CD4-positive, alpha-beta T cell treated with Interleukin-4 for 1 hour (primary cell): ENCODE measurements at places on chromosomes 1 and 21.

- no peak for DNase-seq
Observed at GRCh38 chr1:165342587-165342986, 13.9 kb downstream of the LMX1A start.

DNA sequence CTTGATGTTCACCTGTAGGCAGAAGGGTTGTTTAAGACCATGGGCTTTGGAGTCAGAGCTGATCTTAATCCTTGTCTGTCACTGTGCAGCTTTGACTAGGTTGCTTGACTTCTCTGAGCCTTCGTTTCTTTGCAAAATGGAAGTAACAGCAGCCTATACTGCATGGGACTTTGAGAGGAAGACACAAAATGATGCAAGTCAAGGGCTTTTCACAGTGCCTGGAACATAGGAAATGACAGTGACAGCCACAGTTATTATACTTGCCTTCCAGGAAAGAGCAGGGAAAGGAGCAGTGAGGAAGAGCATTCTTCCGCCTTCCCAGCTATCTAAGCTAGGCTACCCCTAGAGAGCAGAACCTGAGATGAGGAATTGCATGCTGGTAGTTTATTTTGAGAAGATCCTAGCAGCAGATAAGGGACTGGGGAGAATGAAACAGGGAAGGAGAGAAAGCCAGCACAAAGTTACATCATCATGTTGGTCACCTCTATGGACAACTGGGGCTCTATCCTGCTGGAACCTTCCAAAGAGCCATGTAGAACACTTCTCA lies 3.1 kb downstream of the CSF3R start:
- no peak for DNase-seq

GRCh38 chr21:38236232-38236631 lies 20.6 kb upstream of the KCNJ15 start:
- DNase-seq: no peak

DNA sequence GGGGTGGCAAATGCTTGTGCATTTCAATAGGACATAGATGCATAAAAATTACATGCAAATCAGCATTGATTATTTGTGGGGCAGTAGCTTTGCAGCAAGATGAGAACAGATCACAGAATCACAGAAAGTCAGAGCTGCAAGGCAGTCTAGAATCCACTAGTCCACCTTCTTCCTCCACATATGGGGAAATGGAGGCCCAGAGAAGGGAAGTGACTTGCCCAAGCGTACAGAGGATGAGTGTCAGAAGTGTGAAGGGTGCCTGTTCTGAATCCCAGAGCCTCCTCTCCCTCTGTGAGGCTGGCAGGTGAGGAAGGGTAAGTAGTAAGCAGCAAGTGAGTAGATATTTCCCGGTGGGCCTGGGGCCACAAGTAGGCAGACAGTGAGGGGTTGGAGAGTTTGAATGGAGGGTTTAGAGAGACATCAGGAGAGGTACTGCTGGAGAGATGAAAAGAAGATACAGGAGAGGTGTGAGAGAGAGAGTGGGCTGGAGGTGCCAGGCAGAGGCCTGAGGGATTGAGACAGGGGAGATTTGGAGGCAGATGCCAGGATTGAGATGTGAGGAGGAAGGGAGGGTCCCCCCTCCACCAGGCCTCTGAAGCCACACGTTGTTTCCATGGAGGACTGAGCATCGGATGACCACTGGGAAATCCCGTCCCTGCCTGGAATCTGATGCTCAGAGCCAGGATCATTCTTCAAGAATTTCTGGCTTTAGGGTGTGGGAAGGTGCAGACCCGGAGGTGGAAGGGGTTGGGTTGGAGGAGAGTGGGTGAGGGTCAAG lies 4.8 kb upstream of the MYOG start:
- no peak for DNase-seq

DNA sequence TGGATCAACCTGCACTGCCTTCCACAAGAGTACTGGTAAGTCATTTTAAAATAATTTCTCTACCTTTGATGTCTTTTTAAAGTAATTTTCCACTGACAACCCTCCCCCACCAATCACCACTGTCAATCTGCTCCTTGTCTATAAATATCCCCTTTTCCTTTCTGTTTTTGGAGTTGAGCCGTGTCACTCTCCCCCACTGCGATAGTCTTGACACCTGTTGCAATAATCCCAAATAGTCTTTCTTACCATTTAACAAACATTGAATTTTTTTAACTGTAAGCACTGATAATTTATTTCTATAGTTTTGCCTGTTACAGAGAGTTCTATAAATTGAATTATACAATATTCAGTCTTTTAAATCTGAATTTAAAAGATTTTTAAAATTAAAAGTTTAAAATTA lies 420.9 kb downstream of the COL11A1 start:
- no peak for DNase-seq

DNA sequence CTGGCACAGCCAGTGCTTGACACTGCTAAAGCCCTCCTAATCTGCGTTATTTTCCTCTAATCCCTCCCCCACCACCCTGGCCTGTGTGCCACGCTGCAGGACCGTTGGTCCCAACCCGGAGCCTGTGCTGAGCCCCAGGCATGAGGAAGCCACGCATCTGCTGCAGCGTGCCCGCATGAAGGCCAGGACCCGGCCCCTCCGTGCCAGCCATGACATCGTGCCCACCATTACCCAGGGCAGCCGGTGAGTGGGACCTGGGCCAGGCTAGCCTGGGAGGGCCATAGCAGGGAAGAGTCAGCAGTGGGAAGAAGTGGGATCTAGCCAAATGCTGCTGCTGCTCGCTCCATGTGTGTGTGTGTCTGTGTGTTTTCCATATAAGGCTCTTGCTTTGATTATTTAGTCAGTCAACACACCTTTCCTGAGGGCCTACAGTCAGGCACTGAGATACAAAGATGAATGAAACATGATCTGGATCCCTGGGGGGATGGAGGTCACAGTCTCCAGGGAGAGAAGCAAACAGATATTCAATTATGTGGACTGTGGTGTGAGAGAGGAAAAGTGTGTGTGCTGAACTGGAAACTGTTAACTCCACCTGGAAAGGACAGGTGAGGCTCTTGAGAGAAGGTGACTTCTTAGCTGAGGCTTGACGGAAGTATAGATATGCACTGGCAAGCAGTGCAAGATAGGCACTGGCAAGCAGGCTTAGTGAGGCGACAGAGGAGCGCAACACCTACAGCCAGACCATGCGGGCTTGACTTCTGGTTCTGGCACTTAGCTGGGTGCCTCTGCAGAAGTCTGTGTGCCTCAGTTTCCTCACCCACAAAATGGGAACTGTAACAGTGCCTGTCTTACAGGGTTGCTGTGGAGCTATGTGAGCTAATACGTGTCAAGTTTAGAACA lies 15.9 kb downstream of the KIAA1614 start:
- no peak for DNase-seq

DNA sequence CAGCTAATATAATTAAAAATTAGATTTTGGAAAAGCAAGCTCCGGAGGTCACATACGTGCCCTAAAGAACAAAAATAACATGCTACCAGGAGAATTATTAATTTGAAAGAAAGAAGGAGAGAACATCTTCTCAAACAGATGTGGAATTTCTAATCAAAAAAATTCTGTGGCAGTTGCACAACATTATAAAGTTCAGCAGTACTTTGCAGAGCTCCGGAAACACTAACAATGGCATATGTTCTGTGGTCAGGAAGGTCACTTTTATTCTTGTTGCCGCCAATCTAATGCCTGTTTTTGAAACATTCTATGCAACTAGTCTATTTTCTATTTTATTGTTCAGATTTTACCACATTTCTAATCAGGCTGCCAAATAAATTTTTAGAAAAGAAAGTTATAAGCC lies 186.8 kb downstream of the SMYD3 start:
- DNase-seq: no peak

GRCh38 chr1:14996133-14997050 lies 157.2 kb upstream of the TMEM51 start:
- no peak for DNase-seq

- DNase-seq: no peak
Observed at GRCh38 chr1:220170836-220171526, 77.0 kb downstream of the IARS2 start.

DNA sequence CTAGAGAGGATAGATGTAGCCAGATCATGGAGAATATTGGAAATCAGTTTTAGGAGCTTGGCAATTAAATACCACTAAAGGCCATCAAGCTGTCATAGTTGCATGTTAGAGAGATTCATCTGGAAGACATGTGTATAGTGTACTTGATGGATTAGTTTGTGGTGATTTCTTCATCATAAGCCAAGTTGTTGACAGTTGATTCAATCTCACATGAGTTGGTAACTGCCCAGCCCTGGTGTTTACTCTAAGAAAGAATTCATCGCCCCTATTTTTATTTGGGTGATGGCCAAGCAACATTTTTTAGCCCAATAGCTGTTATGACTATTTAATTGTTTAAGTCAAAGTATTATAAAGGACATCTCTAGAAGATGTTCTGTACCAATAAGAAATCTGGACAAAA lies 737.6 kb downstream of the PLA2G4A start:
- no peak for DNase-seq

DNA sequence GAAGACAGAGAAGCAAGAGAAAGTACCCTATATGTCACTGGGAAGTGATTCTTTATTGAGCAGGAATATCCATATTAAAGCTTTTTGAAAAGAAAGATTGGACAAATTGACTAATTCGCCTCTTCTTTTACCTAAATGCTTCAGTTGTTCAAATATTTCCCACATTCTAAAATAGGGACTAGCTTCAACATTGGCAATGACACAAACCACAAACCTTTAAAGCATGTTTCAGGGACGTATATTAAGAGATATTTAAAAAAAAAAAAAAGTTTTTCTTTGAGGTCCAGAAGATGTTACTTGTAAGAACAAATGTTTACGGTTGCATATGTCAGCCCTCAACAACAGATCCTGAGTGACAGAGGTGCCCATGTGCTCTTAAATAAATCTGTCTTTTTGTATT lies 235.0 kb upstream of the NFIA start:
- DNase-seq: no peak

GRCh38 chr1:8671306-8671917 lies 146.0 kb downstream of the RERE start:
- DNase-seq: peak; percentile 42

- no peak for DNase-seq
Observed at GRCh38 chr1:12657060-12657884, 13.4 kb downstream of the AADACL4 start.

DNA sequence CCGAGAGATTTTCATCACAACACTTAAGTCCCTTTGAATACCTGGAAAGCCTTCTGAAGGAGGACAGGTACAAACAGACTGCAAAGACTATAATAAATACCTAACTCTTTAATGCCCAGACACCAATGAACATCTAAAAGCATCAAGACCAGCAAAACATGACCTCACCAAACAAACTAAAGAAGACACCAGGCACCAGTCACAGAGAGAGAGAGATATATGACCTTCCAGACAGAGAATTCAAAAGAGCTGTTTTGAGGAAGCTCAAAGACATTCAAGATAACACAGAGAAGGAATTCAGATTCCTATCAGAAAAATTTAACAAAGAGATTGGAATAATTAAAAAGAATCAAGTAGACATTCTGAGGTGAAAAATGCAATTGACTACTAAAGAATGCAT lies 50.6 kb upstream of the ACADM start:
- no peak for DNase-seq

DNA sequence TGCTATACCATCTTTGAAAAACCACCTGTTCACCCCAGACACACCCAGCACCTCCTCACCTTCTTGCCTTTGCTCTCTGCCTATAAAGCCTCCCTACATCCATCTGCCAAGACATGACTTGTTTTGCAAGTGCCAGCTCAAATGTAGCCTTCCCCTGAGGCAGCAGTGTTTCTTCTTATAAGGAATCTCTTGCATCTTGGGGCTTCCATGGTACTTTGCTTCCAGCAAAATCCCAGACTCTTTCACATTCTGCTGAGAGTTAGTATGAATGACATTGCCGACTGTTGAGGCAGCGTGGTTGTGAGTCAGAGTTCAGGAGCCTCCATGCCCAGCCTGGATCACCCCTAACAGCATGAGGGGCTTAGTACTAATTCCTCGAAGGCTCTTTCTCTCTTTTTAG lies 217.4 kb upstream of the RUNX1 start:
- DNase-seq: no peak

- DNase-seq: no peak
Observed at GRCh38 chr1:37363535-37363934, 110.8 kb upstream of the ZC3H12A start.

DNA sequence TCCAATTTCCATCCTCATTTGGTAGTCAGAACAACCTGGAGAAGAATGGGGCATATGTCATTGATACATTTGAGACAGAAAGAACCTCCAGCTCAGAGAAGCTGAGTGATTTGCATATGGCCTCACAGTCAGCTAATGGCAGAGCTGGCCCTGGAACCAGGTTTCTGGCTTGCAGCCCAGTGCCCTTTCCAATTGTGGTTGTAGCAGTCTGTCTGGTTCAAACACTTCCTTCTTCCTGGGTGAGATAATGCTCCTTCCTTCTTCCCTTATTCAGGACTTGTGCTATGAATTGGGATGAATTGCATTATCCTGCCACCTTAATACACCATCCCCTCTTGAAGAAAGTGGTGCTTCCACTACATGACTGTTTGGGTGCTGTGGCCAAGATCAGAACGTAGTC lies 24.2 kb downstream of the SLC5A9 start:
- DNase-seq: no peak

GRCh38 chr1:145965119-145965744 lies 742 bp downstream of the POLR3GL start:
- no peak for DNase-seq

- DNase-seq: no peak
Observed at GRCh38 chr21:36193200-36193599, 36.6 kb downstream of the DOP1B start.

GRCh38 chr1:71687376-71687775 lies 595.0 kb downstream of the NEGR1 start:
- DNase-seq: no peak

DNA sequence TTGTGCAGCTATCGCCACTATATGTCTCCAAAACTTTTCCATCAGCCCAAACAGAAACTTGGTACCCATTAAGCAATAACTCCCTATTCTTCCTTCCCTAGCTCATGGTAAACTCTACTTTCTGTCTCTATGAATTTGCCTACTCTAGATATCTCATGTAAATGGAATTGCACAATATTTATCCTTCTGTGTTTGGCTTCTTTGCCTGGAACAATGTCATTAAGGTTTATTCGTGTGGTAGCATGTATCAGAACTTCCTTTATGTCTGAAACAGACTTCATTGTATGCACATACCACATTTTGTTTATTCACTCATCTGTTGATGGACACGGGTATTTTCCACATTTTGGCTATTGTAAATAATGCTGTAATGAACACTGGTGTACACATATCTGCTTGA lies 40.7 kb upstream of the CD34 start:
- DNase-seq: no peak

DNA sequence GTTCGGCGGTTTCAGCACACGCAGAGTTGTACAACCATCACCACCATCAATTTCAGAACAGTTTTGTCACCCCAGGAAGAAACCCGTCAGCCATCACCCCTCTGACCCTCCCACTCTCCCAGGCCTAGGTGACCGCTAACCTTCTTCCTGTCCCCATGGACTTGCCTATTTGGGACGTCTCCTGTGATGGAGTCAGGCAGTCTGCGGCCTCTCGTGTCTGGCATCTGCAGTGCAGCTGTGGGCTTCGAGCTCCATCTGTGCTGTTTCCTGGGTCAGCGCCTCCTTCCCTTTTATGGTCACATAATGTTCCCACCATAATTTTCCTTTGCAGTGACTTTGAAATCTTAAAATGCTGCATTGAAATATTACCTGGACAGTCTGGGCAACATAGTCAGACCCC lies 24.4 kb downstream of the SLC45A1 start:
- no peak for DNase-seq
